Left ventricle myocardium superior (tissue), 1 donor: ENCODE measurements at places on chromosomes 3 and 15. TPM values are rescaled to one million over a fixed set of nuclear protein-coding genes. Genes with fewer than 3 reads are reported as not detected.
A peak's percentile ranks its signal among the peaks of the same experiment; 100 is the strongest.

Gene PPP2R3A
- total RNA-seq = 105 TPM

DNA sequence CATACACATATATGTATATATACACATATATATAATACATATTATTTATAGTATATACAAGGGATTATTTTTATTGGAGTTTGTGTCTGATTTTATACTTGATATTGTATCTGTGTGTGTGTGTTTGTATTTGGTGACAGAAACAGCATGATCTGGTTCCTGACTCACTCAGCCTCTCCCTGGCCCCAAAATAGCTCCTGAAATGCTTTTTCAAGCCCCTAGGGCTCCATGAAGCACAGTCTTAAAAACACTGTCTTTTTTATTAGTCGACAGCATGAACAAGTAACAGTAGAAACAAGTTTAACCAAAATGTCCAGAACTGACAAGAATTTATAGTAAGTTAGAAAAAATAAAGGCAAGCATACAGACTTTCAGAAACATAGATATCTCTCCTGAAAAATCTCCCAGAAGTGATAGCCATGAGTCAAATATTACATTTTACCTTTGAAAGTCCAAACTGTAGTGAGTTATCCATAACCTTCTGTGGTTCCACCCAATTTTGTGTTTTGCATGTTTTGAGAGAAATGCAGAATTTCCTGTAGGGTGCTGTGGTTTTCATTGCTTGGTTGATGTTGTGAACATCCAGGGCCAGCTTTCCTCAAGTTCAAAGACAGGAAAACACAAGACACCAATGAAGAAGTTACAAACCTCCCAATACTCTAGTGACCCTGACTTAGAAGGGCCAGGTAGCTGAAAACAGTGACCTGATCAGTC lies 98.5 kb upstream of the CCDC80 start:
- DNase-seq = no peak

- DNase-seq = no peak
Measured at GRCh38 chr3:121481106-121481880, 64.5 kb downstream of the POLQ start.

DNA sequence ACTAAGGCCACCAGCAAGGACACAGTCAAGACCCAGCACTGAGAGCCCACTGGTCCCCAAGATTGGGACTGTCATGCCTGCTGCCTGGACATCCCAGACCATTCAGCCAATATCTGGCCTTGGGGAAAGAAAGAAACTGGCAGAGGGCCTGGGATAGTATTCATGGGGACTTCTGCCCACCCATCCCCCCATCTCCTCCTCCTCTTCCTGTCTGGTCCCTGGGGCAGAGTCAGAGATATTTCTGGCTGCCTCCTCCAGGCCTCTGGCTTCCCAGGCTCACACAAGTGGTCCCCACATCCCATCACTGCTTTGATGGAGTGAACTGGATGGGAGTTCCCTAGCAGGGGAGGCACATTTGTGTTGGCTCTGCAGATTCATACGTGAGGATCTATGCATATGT lies 4.2 kb upstream of the RASL12 start:
- DNase-seq = peak; percentile 58

Gene MUC4
- total RNA-seq = not detected

DNA sequence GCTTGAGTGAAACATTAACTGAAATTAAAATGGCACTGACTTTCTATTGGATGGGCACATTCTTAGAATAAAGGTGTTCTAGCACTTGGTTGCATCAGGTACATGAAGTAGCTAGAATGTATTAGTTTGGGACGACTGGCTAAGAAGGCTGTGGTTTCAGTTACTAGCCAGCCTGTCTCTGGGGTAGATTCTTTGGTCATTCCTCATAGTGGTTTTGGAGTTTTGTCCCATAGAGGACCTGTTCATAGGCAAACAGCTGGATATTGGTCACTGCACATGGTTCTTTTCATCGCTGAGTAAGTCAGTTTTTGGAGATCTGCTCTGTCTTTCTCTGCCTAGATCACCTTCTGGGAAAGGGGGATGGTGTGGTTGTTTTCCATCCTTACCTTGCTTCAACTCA lies 55.3 kb downstream of the ADAMTSL3 start:
- no peak for DNase-seq

- DNase-seq = no peak
Measured at GRCh38 chr3:170738766-170739165, 131.2 kb downstream of the RPL22L1 start.

Gene RASSF1
- 10.5 TPM for total RNA-seq

GRCh38 chr3:58724336-58724735 lies 57.8 kb upstream of the FAM3D start:
- no peak for DNase-seq

Gene HACD2
- total RNA-seq = 10.5 TPM

Gene CEP97
- 6.5 TPM for total RNA-seq

Gene CPLX3
- total RNA-seq = 4.1 TPM

- DNase-seq = no peak
Measured at GRCh38 chr15:66783314-66783713, 81.3 kb downstream of the SMAD6 start.

DNA sequence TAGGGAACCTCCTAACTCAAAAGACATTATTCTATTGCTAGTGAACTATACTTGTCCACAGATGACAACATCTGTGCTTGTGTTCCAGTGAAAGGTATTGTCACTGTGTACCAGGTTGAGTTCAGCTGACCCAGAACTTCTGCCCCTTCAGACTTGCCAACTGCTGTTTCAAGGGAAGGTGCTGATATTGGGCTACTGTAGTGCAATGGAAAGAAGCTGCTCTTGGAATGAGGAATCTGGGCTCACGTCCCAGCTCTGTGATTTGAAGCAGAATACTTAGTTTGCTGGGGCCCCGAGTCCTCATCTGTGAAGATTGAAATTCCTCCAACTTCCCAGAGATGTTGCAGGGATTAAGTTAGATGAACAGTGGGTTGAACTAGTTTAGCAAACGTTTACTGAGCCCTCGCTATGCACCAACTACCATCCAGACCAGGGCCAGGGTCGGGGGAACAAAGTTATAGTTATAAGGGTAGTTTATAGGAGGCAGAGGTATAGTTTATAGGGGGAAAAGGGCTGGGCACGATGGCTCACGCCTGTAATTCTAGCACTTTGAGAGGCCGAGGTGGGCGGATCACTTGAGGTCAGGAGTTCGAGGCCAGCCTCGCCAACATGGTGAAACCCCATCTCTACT lies 15.9 kb upstream of the UMPS start:
- no peak for DNase-seq

GRCh38 chr3:39941931-39942330 lies 132.5 kb downstream of the MYRIP start:
- DNase-seq = no peak

DNA sequence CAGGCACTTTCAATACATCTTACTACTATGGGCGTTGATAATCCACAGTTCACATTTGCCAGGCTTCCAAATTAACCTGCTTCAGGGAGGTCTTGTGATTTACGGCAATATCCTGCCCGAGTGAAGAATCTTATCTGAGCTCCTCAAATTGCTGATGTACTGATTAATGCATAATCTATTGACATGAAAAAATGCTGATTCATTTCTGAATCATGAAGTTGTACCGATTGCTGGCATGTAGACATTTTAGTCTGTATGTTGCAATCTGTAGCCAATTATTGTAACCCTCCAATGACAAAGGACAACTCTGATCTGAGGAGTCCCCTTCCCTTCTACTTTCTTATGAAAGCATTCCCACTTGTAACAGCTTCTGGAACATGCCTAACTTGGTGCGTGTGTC lies 97.2 kb downstream of the SEC22A start:
- DNase-seq = no peak

- DNase-seq = no peak
Measured at GRCh38 chr3:51139616-51140015, 245.5 kb upstream of the MANF start.

GRCh38 chr3:60290122-60290492 lies 961.1 kb downstream of the FHIT start:
- DNase-seq = no peak

Gene CEP152
- 1.3 TPM for total RNA-seq

Gene C3orf49
- not detected for total RNA-seq

DNA sequence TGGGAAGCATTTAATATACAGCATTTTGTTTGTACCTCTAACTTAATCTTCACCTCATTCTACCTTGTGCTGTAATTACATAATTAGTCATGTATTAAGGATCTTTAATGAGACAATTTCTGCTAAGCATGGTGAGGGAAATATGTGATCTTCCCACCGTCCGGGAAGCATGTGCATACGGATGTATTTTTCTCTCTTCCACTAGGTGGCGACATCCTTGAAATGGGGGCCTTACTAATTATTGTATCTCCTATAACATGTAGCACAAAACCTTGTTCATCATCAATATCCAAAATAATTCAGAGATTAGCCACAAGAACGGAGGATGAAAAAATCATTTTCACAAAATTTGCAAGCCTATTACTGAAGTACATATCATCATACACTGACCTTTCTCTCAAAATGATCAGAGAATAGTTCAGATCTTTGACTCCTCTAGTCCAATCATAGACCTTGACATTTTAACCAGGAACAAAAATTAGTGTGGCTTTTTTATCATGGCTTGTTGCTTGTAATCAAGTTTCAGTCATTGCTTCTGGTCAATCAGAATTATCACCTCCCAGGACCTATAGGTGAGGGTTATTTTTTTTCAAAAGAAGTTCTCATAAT lies 148.9 kb upstream of the GBE1 start:
- DNase-seq = no peak

Gene TPRG1
- total RNA-seq = 2.7 TPM
